ENCODE measurements at places on chromosomes 3 and 15. TPM values are rescaled to one million over a fixed set of nuclear protein-coding genes. Genes with fewer than 3 reads are reported as not detected.

Gene C3orf85
- total RNA-seq = not detected

Gene GPR15
- 40.6 TPM for total RNA-seq

Gene SNX22
- total RNA-seq = 0.80 TPM

Gene SPINK8
- total RNA-seq = not detected

Gene RARRES1
- not detected for total RNA-seq

Gene KIF7
- total RNA-seq = 0.20 TPM

Gene CTXND1
- total RNA-seq = not detected

GRCh38 chr3:35663471-35663870 lies 24.1 kb downstream of the ARPP21 start:
- DNase-seq = no peak
- no peaks in the 10 kb centered on the region for H3K4me1 ChIP-seq
- no peak overlapping the region for H3K27ac ChIP-seq
- no peaks in the 10 kb centered on the region for H3K27me3 ChIP-seq
- no peaks in the 10 kb centered on the region for H3K36me3 ChIP-seq

GRCh38 chr3:14323401-14324223 lies 78.8 kb upstream of the SLC6A6 start:
- H3K27ac ChIP-seq = no peak overlapping the region
- H3K4me1 ChIP-seq = peaks cover 1% of the 10 kb centered on the region
- peaks cover 1% of the 10 kb centered on the region for H3K36me3 ChIP-seq
- H3K4me3 ChIP-seq = no peak overlapping the region

GRCh38 chr3:50435371-50436113 lies 67.9 kb downstream of the CACNA2D2 start:
- no peak overlapping the region for H3K4me3 ChIP-seq
- no peaks in the 10 kb centered on the region for H3K36me3 ChIP-seq
- DNase-seq = no peak

DNA sequence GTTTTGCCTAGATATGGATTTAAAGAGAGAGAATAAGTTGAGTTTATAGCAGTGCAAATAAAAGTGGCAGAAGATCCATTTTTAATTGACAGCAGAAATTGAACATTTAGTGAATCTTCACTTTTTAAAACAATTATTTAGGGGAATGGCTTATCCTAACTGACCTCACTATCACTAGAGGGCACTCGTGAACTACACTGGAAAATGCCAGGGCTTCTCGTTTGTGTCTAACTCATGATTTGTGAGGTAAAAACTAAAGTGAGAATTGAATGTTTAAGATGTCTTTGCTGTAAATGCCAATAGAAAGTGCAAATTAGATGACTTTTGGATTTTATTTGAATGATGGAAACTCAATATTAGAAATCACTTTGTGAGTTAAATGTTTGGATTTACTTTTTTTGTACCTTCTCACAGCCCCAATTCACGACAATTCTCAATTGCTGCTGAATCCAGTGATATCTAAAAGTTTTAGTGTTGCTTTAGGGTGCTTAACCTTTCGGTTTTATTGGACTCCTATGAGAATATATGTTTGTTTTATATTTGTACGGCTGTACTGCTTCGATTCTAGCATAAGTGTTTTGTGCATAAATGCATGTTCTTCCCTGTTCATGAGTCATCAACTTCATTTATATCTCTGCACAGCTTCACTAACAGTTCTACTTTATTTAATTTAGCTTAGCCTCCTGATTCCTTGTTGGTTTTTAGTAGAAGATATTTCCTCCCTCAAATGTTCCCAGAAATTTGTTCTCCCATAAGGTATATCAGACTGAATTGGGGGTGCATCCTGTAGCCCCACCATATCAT lies 462.1 kb downstream of the MFSD1 start:
- no peak overlapping the region for H3K27ac ChIP-seq
- H3K36me3 ChIP-seq = no peaks in the 10 kb centered on the region
- no peak for DNase-seq
- peaks cover under 1% of the 10 kb centered on the region for H3K27me3 ChIP-seq
- no peak overlapping the region for H3K4me3 ChIP-seq
- H3K4me1 ChIP-seq = no peaks in the 10 kb centered on the region

- H3K36me3 ChIP-seq = peaks cover 15% of the 10 kb centered on the region
- H3K27me3 ChIP-seq = no peaks in the 10 kb centered on the region
- H3K4me3 ChIP-seq = peak overlapping the region; percentile 47
- H3K27ac ChIP-seq = peak overlapping the region; percentile 69
- no peak for DNase-seq
- H3K4me1 ChIP-seq = peaks cover 72% of the 10 kb centered on the region
Measured at GRCh38 chr3:46948830-46949671, 27.5 kb downstream of the CCDC12 start.

- DNase-seq = no peak
- H3K27me3 ChIP-seq = no peaks in the 10 kb centered on the region
- peak overlapping the region; percentile 86 for H3K27ac ChIP-seq
- peaks cover 5% of the 10 kb centered on the region for H3K36me3 ChIP-seq
- peaks cover 24% of the 10 kb centered on the region for H3K4me1 ChIP-seq
- H3K4me3 ChIP-seq = peak overlapping the region; percentile 80
Measured at GRCh38 chr3:42846685-42847522, 28.8 kb downstream of the CYP8B1 start.

DNA sequence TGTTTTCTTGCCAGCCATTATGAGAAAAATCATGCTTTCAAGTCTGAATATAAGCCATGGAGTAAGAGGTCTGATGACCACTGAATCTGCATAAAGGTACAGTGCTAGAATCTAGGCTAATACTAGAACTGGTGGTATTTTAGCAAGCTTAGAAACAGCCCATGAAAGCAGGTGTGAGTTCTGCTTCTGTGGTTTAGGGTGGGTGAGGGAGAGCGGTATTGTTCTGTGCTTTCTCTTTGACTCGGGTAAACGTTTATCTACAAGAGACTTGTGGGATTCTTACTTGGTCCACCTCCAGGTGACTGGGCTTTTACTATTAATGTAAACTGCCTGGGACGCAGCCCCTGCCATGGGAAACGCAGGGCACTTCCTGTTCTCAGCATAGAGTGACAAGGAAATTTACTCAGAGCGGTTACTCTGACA lies 55.2 kb downstream of the PGPEP1L start:
- DNase-seq = no peak
- no peaks in the 10 kb centered on the region for H3K27me3 ChIP-seq
- peaks cover 5% of the 10 kb centered on the region for H3K36me3 ChIP-seq
- H3K4me3 ChIP-seq = peak overlapping the region; percentile 47
- peaks cover 21% of the 10 kb centered on the region for H3K4me1 ChIP-seq

- peak overlapping the region; percentile 80 for H3K4me3 ChIP-seq
- H3K27me3 ChIP-seq = no peaks in the 10 kb centered on the region
- H3K4me1 ChIP-seq = peaks cover 81% of the 10 kb centered on the region
- H3K27ac ChIP-seq = peak overlapping the region; percentile 87
Measured at GRCh38 chr3:172511783-172512762, 11.2 kb downstream of the TNFSF10 start.

DNA sequence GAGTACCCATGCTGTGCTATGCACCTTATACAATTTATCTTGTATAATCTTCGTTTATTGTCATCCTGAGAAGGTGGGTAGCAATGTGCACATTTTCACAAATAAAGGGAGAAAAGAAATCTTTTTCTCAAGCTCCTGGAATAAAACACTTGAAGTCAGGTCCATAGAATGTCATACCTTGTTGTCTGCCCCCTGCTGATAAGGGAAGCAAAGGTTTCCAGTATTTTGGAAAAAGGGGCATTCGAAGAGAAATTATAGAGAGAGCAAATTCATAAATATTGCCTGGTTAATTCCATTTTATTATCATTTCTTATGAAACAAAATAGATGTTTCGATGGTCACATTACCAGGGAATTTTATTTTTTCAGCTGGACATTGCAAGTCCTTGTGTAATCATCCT lies 277.8 kb downstream of the RAP2B start:
- no peaks in the 10 kb centered on the region for H3K36me3 ChIP-seq
- peaks cover 4% of the 10 kb centered on the region for H3K4me1 ChIP-seq
- DNase-seq = no peak

DNA sequence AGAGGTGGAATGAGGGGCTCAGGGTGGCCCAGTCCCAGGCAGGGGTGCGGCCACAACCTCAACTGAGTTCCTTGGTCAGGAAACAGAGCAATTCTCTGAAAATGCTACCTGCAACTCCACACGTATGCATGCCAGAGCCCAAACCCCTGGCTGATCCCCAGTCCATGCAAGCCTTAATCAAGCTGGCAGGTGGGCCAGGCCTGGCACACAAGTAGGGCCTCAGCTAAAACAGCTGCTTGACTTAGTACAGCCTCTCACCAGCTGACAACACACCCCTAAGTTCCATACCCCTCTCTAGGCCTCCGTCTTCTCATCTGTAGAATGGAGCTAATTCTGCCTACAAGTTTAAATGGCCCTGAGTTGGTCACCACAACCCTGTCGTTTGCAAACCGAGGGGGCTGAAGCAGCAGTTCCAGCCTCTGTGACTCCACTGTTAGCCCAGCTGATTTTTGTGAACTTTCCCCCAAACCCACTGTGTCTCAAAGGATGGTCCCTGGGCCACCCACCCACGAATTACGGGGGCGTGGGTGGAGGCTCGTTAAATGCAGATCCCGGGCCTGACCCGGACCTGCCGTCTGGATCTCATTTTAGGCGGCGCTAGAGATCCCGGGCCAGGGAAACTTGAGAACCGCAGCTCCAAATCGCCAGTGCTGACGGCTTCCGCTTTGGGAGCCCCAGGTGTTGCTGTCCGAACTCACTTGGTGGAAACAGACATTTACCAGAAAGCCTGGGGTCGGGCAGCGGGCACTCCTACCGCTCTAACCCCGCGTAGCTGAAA lies 927 bp downstream of the CHDH start:
- H3K4me1 ChIP-seq = no peaks in the 10 kb centered on the region
- peak overlapping the region; percentile 39 for H3K4me3 ChIP-seq

DNA sequence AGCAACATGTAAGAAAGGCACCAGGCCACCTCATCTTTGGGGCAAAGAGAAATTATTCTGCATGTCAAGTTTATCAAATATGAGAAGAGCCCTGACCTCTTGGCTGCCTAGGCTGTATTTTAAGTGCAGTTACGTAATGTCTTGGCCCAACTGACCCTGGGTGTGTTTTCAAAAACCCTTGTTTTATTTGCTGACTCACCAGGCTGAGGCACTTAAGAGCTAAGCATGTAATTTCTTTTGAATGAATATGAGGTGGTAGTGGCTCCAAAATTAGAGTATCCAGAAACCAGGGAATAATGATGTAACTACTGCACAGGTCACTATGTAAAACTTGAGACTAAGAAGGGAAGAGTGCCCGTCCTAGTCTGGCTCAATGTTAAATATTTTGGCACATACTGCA lies 24.3 kb downstream of the PGPEP1L start:
- no peak for DNase-seq
- H3K4me1 ChIP-seq = no peaks in the 10 kb centered on the region
- H3K4me3 ChIP-seq = no peak overlapping the region
- no peaks in the 10 kb centered on the region for H3K36me3 ChIP-seq

- peaks cover 14% of the 10 kb centered on the region for H3K4me1 ChIP-seq
- no peak for DNase-seq
Measured at GRCh38 chr3:120773932-120774331, 31.4 kb downstream of the GTF2E1 start.

- H3K27ac ChIP-seq = no peak overlapping the region
- DNase-seq = no peak
- H3K36me3 ChIP-seq = peaks cover 10% of the 10 kb centered on the region
- H3K4me3 ChIP-seq = no peak overlapping the region
Measured at GRCh38 chr3:155876503-155876902, 6.1 kb downstream of the GMPS start.

DNA sequence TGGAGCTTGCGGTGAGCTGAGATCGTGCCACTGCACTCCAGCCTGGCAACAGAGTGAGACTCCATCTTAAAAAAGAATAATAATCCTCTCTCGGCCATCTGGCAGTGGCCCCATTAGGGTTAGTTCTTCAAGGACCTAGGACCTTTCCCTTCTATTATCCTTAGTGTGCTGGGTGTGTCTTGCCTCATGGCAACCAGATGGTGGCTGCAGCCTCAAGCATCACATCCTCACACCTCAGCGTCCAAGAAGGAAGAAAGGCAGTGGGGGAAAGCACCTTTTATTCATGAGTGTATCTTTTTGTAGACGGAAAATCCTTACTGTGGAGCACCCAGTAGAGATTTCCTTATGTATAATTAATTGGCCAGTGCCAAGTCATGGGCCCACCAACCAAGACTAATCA lies 42.7 kb upstream of the TFRC start:
- DNase-seq = no peak
- no peak overlapping the region for H3K4me3 ChIP-seq
- H3K4me1 ChIP-seq = peaks cover 40% of the 10 kb centered on the region
- H3K36me3 ChIP-seq = no peaks in the 10 kb centered on the region
- H3K27ac ChIP-seq = no peak overlapping the region
- no peaks in the 10 kb centered on the region for H3K27me3 ChIP-seq

- H3K27me3 ChIP-seq = peaks cover 18% of the 10 kb centered on the region
- H3K27ac ChIP-seq = no peak overlapping the region
- no peak overlapping the region for H3K4me3 ChIP-seq
- peaks cover 8% of the 10 kb centered on the region for H3K36me3 ChIP-seq
- H3K4me1 ChIP-seq = no peaks in the 10 kb centered on the region
Measured at GRCh38 chr3:161117646-161118045, 12.5 kb upstream of the B3GALNT1 start.

Measured in activated naive CD8-positive, alpha-beta T cell treated with anti-CD3 and anti-CD28 coated beads, Interleukin-2, amount 10 ng/mL, durations not matched to agents 7 days and 5 days (primary cell).